ENCODE measurements at places on chromosomes 13 and 19.

DNA sequence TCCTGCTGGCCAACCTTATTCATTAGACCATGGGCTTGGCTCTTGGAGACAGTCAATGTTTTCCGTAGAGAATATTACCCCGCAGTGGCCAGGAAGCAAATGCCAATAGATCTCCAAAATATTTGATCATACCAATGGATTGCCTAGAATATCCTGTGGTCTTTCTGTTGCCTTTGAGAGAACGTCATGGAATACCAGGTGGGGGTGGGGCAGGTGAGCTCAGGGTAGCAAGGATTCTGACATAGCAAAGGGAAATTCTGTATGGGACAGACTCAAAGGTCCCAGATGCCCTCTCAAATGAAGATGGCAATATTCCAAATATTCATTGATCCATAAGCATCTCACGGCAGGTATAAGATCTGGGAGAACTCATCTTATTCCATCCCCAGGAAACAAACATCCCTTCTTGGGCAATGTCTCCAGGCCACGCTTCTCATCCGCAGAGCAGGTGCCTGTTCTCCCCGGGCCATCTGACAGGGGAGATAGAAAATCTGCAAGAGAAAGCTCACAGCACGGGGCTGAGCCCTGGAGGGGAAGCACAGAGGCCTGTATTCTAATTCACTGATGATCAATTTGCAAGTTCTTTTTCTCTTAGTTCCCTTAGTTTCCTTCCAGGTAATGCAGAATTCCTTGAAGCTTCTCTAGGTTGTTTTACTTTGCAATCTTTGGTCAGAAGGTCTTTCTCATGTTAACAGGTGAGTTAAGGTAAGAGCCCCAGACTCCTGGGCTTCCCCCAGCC is 69.6 kb upstream of the TSHZ3 start:
- no peak for DNase-seq

DNA sequence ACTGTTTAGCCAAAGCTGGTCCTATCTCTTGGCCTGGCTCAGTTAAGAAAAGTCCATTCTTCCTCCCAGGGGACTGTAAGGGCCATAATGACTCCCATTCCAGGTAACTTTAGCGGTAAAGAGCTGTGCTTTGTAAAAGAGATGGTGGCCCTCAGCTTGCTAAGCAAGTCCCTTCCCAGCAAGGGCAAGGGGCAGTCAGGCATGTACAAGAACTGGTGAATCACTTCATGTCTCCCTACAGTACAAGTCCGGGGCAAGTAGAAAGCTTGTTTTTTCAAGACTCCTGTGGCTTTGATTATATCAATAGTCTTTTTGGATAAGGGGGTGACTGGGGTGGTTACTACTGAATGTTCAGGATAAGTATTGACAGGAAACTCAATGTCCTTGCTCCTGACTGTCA is 88.9 kb downstream of the SLC25A15 start:
- no peak for DNase-seq

DNA sequence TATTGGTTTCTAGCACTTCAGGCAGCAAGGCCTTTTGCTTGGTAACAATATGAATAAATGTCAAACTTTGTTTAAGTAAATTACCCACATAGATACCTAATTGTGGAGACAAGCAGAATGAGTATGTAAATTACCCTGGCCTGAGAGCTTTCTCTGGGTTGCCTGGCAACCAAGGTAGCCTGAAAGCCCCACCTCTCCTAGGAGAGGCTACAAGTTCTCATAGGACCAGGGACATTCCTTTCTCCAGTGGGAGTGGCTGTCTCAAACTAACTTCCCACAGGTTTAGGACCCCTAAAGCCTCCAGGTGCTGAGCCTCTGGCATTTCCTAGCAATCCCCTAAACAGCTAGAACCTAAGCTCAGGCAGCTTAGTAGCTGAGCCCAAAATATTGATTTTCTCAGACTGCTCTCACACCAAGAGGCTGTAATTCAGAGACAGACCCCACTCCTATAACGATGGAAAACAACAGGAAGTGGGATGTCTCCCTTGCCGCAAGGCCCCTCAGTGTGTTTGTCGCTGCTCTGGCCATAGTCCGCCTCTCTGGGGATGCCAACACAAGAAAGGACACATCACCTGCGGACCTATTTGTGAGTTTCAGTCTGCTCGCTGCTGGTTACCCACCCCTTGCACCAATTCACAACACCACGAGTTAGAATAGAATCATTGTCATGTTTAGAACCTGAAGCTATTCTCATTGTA is 207.3 kb downstream of the DLEU7 start:
- DNase-seq = peak; percentile 12

DNA sequence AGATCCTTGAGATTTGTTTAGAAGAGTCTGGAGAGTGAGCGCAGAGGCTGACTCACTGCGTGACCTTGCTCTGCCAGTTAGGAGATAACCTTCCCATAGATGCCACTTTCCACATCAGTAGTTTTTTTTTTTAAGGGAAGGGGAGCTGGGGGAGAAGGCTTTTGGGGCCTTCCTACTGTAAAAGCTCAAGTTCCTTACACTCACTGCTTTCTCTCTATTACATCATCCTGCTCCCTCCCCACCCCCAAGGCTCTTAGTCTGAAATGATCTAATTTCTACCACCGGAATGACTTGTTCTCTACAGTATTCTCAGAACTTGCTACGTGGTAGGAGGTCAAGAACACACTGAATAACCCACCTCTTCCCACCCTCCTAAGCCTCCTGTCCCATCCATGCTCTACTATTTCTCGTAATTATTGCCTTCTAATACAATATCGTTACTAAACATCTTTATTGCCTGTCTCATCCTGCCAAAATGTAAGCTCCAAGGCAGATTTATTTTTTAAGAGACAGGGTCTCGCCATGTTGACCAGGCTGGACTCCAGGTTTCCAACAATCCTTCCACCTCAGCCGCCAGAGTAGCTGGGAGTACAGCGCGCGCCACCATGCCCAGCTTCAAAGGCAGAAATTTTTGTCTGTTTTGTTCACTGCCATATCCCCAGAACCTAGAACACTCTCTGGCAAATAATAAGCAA is 1.2 kb downstream of the LONP1 start:
- peak; percentile 79 for DNase-seq

- DNase-seq = peak; percentile 80
These were observed 113.2 kb downstream of the TM9SF2 start for GRCh38 chr13:99614465-99614885.

Data from hematopoietic multipotent progenitor cell treated with erythropoietin and hydrocortisone succinate and interleukin-3 and kit ligand, for 4 days (in vitro differentiated cells).